Nucleus accumbens (tissue), 56 donors: ENCODE measurements at places on chromosomes 7 and 10.

- no peak for DNase-seq
Measured at GRCh38 chr7:142375710-142376313, 118.0 kb upstream of the PRSS58 start.

- DNase-seq, result no peak
Measured at GRCh38 chr7:20642166-20642565, 26.7 kb downstream of the ABCB5 start.

DNA sequence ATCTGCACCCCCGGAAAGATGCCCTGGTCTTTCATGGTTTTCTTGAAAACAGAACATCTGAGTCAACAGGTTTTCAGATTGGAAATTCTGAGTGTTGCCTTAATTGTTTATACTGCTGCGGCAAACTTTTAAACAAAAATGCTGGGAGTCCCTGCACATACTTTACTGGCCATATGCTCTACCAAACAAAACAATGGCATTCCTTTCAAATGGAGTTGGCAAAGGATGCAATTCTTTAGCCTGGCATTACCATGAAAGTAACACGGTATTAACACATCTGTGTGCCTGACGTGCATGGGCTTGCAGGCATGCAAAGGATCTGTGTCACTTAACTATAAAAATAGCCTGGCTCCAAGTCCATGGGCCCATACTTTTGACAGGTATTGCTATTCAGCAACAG is 4.2 kb downstream of the INHBA start:
- DNase-seq, result no peak

- DNase-seq, result no peak
Measured at GRCh38 chr7:104091242-104091641, 101.8 kb upstream of the RELN start.

- DNase-seq, result no peak
Measured at GRCh38 chr10:3866332-3866731, 81.3 kb upstream of the KLF6 start.

DNA sequence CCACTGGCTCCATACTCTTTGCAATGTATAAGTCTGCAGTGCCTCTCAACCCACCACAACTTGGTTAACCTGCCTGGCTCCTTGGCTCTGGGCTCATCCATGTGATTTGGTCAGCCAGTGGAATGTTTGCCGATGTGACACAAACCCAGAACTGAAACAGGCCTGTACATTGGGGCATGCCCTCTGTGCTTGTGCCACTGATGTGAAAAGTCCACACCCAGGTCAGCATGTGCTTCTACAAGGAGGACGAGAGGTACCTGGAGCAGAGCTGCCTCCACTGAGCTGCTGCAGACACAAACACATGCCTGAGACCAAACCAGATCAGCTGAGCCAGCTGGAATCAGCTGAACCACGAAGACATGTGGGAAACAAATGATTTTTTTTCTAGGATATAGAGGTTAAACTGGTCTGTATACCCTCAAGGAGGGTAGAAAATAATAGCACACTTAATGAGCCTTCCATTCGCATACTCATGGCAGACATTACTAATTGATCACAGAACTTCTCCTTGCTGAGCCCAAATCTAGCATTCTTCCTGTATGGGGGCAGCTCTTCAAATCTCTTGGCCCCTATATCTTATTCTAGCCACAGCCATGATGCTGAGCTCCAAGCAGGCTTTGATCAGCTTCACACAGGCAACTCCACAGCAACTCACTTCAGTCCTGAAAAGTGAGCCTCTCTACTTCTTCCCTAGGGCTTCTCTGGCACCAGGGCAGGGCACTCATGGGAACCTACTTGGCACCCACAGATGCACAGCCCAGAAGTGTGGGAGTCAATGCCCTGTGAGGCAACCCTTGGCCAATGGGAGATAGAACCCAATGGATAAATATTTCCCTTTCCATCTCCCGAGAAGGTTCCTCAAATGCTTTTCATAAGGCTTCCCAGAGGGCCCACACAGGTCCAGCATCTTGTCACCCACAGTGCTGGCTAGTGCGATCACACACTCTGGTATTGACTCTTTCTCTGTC is 18.6 kb downstream of the PYROXD2 start:
- DNase-seq, result no peak

DNA sequence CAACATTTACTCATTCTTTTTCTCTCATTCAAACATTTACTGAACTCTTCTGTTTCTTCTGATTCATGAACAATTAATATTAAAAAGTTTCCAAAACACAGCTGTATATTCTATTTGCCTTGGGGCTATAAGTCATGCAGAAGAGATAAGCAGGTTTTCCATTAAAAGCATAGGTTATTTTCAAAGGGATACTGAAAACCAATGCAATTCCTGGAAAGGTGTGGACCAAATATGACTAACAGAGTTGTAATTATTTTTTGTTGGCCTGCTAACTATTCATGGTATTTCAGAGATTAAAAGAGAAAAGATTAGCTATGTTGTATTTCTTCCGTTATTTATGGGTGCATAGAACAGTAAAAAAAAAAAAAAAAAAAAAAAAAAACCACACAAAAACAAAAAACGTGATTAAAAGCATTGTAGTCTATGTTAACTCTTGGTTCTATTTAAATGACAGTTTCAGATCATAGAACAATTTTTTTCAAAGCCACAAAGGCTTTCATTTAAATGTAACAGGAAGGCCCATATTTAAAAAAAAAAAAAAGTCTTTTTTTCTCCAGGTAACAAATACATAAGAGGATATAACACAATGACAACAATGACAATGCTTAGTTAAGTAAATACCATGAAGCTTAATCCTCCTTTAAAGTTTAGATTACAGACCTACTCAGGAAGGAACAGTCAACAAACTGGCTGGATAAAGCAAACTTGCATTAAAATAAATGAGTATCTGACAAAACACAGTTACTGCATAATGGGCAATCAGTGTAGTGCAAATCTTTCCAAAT is 1042.9 kb downstream of the GATA3 start:
- DNase-seq, result no peak

DNA sequence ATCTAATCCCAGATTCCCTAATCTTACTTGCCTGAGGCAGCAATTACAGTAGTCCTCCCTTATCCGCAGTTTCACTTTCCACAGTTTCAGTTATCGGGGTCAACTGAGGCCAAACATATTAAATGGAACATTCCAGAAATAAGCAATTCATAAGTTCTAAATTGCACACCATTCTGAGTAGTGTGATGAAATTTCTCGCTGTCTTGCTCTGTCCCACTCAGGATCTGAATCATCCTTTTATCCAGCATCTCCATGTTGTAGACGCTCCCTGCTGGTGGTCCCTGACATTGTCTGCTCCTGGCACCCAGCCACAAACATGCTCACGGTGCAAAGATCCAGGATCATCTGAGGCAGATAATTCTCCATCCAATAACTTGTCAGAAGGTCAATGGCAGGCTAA is 128.7 kb upstream of the CXCL12 start:
- DNase-seq, result no peak

DNA sequence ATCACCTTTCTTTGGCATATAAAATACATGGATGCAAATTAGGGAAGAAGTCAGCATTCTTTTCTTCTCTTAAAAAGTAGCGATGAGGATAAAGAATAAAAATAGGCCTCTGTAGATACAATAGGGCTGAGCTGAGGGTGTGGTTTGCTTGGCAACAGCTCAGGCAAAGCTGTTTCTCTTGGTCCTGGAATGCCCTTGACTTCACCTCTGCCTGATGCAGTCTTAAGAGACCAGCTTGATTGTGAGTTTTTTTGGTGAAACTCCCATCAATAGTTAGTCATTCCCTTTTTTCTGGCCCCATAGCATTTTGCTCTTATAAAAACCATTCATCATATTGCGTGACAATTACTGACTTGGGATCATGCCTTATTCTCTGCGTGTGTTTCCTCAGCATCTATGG is 42.1 kb upstream of the MKLN1 start:
- DNase-seq, result no peak
